ENCODE measurements at places on chromosomes 16 and 17.

- no peak for DNase-seq
Observed at GRCh38 chr17:8537734-8538133, 92.8 kb downstream of the MYH10 start.

DNA sequence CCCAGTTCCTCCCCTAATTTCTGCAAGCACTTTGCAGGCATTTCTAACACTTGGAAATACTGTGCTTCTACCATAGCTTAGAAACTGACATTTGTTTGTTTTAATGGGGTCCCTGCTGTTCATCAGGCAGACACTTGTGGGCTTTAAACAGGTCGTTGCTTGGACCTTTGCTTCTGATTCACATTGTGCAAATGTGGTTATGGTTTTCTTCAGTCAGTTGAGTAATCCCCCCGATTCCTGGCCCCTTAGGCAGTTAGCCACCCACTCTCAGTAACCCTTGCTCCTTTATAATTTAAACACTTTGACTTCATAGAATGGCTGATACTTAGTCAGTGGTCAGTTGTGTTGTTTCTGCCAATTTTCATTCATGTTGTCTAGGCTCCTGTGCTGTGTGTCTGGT is 39.4 kb downstream of the SLC47A1 start:
- DNase-seq: no peak

DNA sequence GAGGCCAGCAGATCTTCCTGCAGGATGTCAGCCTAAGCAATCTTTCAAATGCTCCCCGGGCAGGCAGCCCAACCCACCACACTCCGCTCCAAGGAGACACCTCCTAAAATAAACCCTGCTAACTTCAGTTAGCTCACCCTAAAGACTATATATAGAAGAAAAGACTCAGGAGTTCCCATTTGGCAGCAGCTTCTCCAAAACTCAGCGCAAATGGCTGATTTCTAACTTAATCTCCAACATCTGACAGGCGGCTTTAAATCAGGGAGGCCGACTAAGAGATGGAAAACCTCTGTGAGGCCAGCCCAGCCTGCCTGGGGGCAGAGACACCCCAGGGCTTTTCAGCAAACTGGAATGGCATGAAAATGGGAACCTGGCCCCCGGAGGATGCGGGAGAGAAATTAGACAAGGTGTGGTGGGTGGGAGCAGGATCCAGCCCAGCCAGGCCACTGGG is 91.6 kb downstream of the XYLT1 start:
- no peak for DNase-seq

DNA sequence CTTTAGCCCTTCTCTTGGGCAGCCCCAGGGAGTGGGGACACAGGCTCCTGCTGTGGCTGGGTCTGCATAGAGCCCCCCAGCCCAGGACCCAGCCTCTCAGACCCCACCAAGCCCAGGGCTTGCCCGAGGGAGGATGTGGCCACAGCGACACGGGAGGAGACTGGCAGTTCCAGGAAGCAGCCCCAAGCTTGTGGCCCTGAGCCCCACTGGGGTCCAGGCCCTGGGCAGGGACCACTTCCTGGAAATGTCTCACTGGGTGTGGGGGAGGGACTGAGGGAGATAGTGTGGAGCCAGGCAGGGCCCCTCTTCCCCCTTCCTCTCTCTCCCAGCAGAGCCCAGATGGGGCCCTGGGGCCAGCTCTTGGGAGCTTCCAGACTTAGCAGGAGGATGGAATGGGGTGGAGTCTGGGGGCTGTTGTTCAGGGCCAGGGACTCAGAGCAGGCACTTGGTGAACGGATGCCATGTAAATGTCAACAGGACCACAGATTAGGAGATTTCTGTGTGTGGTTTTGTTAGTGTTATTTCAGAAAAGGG is 35.3 kb downstream of the ADGRG5 start:
- DNase-seq: peak; percentile 54

- DNase-seq: no peak
Observed at GRCh38 chr16:58105631-58106030, 23.6 kb downstream of the CFAP20 start.

GRCh38 chr16:3518292-3518985 is 17.6 kb downstream of the CLUAP1 start:
- DNase-seq: no peak

DNA sequence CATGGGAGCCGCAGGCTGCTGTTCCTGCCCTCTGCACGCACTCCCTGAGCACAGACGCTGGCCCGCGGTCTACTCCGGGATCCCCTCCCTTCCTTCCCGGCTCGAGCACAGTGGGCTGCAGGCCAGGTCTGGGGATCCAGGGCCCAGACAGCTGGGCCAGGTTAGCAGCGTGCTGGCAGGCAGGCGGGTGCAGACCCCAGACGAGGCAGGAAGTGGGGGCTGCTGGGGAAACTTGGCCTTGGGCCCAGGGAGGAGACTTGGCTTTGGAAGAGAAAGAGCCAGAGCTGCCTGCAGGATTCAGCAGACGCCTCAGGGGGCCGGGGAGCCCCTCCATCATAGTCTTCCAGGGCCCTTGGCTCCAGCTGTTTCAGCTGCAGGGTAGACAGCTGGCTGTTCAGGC is 30.2 kb upstream of the ABCC3 start:
- no peak for DNase-seq

All from stimulated activated CD8-positive, alpha-beta memory T cell treated with anti-CD3 and anti-CD28 coated beads, Interleukin-2, amount 100 ng/mL, for 48 hours (primary cell).